ENCODE measurements at places on chromosomes 12 and 14.

DNA sequence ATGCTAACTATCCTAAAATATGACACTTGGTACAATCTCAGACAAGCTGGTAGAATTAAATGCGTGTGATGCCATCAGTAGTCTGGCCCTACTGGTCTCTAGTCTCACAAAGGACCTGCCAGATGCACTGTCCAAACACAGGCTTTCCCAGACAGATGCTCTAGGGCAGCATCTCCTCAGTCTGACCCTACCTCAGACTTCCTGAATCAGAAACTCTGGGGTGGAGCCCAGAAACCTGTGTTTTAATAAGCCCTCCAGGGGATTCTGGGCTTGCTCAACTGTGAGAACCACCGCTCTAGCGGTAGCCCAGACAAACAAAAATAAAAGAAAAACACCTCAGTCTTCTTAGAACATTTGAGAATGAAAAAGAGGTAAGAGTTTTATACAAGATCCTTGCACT lies 48.0 kb downstream of the BDKRB1 start:
- no peak for DNase-seq

DNA sequence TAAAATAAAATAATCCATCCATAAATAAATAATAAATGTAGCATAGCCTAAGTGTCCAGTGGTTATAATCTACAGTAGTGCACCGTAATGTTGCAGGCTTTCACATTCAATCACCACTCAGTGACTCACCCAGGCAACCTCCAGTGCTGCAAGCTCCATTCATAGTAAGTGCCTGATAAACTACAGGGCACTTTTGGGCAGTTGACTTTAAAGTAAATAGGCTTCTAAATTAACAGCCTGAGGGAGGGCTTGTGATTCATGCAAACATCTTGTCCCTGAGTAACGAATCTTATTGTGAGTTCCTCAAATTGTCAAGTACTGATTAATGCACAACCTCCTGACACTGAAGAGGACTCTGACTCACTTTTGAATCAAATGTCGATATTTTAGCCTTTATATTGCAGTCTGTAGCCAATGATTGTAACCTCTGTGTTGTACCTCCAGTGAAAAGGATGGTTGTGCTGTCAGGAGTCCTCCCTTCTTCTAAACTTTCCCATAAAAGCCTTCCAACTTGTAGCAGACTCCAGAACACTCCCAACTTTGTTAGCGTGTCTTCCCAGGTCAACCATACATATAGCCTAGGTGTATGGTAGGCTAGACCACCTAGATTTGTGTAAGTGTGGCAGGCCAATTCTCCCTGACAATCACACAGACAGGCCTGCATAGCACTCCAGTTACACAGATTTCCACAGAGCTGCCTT lies 55.0 kb upstream of the BICD1 start:
- DNase-seq = peak; percentile 93

- no peak for DNase-seq
These were observed 3.6 kb downstream of the CFL2 start for GRCh38 chr14:34710744-34711143.

DNA sequence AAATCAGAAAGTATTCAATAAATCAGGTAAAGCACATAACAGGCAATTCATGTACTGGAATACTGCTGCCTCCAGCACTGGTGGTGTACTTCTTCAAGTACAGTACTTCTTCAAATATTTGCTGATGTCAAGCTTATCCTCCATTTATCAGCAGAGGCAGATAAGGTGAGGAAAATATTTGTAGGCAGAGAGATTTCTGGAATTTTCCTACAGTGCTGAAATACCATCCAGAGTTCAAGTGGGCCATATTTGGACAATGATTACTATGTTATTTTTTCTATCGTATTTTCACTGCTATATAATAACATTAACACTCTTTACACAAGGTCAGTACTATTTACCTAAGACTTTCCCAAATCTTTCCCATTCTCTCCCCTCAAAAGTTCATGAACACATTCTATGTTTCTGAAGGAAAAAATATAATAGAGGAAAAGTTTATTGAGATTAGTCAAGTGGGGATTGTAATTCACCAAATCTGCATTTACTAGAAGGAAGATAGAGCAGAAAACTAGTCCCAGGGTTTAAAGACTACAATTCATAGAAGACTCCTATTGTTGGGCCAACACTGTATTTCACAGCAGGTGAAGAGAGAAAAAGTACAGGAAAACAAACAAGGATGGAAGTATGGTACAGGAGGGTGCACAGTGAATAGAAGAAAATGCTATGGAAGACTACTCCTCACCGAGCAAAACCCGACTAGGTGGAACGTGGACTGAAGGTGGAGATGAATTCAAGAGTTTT lies 141.1 kb downstream of the PAWR start:
- DNase-seq = no peak

DNA sequence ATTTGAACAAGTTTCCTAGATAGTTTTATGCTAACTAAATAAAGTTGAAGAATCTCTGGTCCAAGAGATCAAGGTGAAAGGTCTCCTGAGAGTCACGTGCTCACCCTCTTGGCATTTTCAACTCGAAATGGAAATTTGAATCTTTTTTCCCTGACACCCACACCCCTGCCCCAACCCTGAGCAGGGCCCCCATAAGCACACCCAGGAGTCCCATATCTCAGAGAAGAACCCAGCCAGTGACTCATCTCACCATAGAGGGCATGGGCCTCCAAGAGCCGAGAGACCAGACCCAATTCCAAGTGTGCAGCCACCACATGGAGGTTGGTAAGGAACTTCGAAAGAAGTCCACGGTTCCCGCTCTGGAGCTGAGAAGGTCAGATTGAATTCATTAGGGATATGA lies 32.6 kb downstream of the TEP1 start:
- no peak for DNase-seq

DNA sequence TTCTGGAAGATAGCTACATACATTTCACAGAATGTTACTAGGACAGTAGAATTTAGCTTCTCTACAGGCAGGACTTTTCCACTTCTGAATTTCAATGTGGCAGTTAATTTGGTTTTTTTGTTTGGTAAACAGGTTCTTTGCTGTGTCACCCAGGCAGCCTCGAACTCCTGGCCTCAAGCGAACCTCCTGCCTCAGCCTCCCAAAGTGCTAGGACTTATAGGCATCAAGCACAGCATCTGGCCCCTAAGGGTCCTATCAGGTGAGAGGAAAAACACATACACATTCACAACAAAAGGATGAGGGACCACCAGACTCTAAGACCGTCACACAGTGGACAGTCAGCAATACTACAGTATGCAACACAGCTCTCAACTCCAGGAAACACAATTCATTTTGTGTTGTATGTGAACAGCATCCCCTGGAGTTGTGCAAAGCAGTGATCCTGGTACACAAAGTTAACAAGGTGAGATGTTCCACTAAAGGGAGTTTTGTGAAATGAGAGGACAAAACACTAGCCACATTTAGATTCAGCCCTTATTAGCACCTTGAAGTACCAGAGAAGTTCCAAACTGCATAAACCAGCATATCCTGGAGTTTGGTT lies 6.9 kb downstream of the ATP2B1 start:
- DNase-seq = no peak

DNA sequence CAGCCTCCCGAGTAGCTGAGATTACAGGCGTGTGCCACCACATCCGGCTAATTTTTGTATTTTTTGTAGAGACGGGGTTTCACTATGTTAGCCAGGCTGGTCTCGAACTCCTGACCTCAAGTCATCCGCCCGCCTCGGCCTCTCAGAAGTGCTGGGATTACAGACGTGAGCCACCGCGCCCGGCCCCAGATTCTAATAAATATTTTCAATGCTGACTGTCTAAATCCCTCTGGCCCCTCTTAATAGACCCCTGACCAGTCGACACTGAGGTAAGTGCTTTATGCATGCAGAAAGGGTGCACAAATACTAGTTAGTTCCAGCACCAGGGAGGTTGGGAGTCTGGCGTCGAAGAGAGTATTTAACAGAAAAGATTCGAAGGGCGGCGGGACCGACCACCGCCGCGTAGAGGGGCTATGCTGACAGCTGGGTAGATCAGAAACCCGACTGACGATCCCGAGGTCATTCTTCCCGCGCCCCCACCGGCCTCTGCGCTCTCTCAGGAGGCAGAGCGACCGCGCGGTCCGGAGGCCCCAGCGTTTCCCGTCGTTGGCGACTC lies 1.1 kb upstream of the SPATS2 start:
- no peak for DNase-seq

DNA sequence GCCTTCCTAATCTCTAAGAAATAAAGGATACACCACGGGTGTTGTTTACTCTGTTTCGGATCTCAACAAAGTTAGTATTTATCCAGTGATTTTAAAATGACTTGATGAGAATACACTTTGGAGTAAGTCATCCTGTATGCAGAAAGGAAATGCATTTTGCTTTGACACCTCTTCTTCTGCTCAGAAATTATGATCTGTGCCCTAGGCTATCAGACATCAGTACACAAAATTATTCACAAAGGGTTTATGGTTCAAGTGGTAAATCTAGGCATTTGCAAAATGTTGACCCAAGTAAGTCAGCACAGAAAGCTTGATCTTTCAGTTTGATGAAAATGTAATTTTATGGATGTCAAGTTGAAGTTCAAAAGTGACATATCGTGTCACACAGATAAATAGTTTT lies 248.5 kb downstream of the ATP23 start:
- DNase-seq = no peak

GRCh38 chr12:65501093-65501621 lies 222.7 kb downstream of the MSRB3 start:
- DNase-seq = no peak

- DNase-seq = no peak
These were observed 320.4 kb upstream of the PDE3A start for GRCh38 chr12:20047901-20048300.

DNA sequence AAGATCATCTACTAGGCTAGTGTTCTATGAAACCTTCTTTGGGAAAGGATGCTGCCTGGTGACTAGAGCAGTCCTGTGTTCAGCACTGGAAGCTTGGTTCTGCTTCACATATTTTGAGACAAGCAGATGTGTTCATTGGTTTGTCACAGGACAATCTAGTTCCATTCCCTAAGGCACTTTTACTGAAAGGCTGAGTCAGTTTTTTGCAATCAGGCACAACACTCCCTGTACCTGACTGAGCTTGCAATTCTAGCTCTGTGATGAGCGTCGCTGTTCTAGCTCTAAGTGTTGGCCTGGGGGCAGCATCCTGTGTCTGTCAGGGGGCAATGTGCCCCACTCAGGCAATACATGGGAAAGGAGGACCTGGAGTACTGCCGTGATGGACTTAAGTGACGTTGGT lies 144.4 kb downstream of the CAND1 start:
- DNase-seq = no peak

GRCh38 chr12:7118881-7119280 lies 9.8 kb downstream of the RBP5 start:
- no peak for DNase-seq

All from RCC 7860 (cell line).